Sigmoid colon (tissue), 7 donors: ENCODE measurements at places on chromosomes 4 and X. TPM values are rescaled to one million over a fixed set of nuclear protein-coding genes. Genes with fewer than 3 reads are reported as not detected.

- peak; percentile 32 for DNase-seq
- H3K27ac ChIP-seq, result no peak overlapping the region
- no peak overlapping the region for H3K4me3 ChIP-seq
- H3K36me3 ChIP-seq, result no peaks in the 10 kb centered on the region
- no peaks in the 10 kb centered on the region for H3K27me3 ChIP-seq
Measured at GRCh38 chrX:122817321-122817955, 366.6 kb upstream of the GRIA3 start.

Gene TIMM8A
- total RNA-seq, result 7.1 TPM

Gene MTNR1A
- total RNA-seq, result not detected

Gene PLP1
- 32.7 TPM for total RNA-seq
